ENCODE measurements at places on chromosomes 16 and 17.
A peak's percentile ranks its signal among the peaks of the same experiment; 100 is the strongest.

GRCh38 chr17:38667099-38667786 is 7.5 kb downstream of the EPOP start:
- DNase-seq: peak; percentile 90

DNA sequence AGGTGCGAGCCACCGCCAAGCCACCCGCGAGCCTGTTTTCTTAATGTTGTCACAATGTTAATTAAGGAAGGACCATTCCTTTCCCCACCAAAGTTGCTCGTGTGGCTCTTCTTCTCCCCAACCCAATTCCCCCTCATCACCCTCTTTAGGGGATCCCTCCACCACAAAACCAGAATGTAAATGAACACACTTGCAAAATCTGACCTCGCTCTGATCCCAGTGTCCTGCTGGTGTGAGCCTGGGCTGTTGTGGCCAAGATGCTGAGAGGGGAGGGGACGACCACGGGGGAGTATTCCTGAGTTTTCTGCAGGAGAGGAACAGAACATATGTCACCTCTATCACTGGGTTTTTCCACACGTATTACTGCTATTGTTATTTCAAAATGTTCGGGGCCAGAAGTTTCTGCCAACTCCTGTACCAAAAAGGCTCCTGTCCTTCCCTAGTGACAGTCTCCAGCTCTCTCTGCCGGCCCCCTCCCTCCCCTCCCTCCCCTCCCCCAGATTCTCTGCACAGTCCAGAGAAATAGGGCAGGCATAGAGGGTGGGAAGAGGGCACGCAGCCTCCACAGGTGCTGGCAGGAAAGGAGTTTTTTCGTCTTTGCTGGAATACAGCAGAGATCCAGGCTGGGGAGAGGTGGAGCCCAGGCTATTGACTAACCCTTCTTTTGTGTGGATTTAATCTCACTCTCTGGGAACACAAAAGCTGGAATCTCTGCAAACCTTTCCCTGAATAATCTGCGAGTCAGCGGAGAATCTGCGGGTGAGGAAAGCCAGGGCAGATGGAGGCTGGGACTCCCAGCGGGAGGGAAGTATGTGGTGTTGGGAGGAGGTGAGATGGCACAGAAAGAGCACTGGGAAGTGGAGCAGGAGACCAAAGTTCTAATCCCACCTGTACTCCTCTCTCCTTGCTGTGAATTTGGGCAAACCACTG is 4.5 kb upstream of the CA4 start:
- DNase-seq: peak; percentile 30

DNA sequence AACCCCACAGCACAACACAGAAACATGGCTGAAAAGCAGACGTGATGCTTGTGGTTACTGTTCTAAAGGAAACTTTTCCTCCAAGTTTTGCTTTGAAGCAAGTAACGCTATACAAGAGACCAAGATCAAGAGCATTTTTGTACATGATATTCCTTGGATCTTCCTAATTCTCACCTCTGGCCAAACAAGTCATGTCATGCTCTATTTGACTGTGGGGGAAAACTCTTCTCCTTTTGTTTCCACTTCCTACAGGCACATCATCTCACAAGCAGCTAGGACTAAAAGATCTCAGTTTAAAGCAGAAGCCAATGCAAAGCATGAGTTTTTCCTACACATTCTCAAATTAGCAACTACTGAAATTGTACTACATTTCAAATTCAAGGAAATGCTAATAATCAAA is 50.7 kb downstream of the CFDP1 start:
- no peak for DNase-seq

DNA sequence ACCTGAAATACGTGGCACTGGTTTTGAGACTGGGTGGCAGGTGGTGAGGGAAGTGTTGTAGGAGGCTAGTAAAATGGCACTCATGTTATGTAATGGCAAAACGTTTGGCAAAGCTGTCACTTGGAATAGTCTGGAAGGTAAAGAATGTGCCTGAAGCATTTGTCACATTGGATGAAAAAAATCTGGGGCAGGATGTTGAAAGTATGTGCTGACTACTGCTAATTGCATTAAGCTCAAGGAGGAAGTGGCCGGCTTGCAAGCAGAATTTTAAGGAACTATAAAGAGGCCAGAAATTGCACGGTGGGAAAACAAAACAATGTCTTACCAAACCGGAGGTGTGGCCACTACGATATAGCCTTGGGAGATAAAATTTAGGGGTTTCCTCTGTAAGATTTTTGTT is 26.6 kb upstream of the NLRP1 start:
- no peak for DNase-seq

GRCh38 chr17:50397111-50397918 is at the start of gene LRRC59:
TSS of gene LRRC59 (minus strand) at chr17:50397523. CDS start at chr17:50397317, 206 bp downstream.
- DNase-seq: peak; percentile 89

GRCh38 chr16:67209565-67209964 is 10.6 kb downstream of the ELMO3 start:
- DNase-seq: no peak

GRCh38 chr17:66975614-66976378 is 11.3 kb downstream of the CACNG4 start:
- DNase-seq: peak; percentile 44

GRCh38 chr17:39629494-39629880 is 2.7 kb downstream of the PPP1R1B start:
- DNase-seq: no peak

- DNase-seq: no peak
Measured at GRCh38 chr16:87279094-87279658, 38.0 kb downstream of the C16orf95 start.

DNA sequence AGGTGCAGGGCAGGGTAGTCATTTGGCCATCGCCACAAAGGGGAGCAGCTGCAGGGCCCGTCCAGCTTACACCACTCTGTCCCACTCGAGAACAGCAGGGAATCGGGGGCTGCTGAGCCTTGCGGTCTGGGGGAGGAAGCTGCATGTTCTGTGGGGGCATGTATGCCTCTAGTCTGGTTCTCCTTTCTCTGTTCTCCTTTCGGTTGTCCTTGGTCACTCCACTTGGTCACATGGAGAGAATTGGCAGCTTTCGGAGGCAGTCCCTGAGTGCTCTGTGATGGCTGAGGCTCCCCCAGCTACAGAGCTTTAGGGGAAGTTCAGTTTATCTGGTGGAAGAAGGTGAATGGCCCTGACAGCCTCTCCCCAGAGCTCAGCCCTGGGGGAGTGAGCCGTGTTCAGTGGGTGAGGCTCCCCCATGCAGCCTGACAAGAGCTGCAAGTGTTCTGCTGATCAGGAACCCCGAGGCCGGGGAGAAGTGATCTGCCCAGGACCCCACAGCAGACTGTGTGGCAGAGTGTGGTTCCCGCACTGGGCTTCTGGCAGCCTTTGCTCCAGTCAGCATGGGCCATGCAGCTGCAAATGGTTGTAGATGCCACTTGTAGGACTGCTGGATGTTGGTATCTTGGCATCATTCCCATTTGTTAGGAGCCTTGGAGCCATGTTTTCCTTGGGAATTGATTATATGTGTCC is 22.3 kb upstream of the SMPD3 start:
- no peak for DNase-seq

DNA sequence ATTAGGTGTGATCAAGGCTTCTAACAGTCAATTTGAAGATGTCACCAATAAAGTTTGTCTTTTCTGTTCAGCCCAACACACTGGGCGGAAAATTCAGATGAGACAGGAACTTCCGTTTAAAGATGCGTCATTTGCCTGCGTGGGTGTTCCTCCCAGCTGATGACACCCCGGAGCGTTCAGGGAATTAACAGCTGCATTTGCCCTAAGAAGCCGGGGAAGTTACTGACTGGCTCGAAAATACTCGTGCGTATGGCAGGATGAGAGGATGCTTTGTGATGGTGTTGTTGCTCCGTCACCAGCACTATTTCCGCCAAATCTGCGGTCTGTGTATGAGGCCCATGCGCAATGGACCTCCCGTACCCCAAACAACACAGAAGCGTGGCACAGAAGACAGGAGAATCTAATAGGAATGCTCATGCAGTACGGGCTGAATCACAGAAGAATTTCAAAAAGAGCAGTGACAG is 11.9 kb upstream of the PVALEF start:
- DNase-seq: no peak

DNA sequence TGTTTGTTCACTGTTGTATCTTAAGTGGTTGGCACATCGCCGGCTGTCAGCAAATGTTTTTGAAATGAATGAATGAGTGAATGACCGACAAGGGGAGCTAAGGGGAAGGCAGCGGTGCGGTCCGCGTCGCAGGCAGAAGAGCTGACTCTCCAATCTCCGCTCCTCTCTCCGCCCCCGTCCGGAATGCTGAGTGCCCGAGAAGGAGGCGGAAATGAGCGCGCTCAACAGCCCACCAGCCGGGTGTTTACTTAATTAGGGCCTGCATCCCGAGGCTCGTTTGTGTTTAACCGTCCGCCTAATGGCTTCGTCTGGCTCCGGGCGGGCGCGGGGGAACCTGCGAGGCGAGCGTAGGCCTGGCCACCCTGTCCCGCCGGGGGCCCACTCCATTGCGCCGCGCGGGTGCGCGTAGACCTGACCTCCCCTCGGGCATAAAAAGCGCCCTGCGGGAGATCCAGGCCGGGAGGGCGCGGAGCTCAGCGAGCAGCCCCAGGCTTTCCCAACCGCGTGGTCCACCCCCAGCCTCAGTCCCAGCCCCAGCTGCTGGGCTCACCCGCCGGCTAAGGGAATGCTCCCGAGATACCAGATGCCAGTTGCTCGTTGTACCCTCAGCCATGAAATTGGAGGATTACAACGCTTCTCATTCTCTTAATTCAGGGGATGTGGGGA is 2.5 kb upstream of the CDH3 start:
- peak; percentile 20 for DNase-seq

- DNase-seq: no peak
Measured at GRCh38 chr16:76360404-76360803, 83.2 kb downstream of the CNTNAP4 start.

DNA sequence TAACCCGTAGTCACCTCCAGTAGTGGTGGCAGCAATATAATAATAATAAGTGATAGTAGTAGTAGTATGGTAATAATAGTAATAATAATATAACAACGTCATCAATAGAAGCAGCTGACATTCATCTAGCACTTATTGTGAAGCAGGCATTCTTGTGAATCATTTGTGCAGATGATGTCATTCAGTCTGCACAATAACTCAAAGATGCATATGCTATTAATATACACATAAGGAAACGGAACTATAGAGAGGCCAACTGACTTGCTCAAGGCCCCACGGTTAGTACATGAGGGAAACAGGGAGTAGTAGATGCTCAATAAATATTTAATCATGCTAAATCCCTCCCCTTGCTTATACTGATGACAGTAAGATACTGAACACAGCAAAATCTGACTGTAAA is 35.4 kb upstream of the GAN start:
- no peak for DNase-seq

DNA sequence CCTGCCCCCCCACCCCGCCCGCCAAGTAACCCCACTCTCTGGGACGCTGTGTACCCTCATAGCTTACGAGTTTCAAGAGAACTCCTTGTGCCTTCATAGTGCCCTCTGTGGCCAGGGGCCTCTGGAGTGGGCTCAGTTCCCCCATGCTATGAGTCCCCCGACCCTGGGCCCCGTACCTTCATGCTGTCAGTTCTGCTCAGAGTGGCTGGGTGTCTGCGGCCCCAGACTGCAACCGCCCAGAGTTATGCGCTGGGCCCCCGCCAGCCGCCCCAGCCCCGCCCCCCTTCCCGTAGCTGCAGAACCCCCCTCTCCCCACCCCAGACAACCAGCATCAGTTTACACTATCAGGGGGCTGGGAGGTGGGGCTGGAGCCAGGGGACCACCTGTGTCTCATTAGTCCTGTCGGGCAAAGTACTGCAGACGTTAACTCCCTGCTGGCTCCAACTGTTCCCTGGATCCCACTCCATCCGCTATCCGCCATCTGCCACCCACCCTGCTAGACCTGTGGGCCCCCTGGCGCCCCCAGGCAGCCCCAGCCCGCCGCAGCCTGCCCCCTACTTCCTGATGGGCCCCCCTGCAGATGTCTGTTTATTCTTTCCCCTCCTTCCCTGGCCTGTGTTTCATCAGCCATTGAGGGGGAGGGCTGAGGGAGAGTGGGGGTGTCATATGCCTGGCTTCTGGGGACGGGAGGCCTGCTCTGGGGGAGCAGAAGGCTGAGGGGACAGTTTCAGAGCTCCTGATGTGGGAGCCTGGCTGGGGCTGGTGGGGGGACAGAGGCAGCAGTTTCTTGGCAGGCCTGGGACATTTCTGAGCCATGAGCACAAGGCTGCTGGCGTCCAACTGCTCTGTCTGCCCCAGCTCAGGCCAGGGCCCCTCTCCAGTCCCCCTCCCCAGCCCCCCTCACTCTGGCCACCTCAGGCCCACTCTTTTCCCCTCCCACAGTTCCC is at the start of gene MFAP4:
Gene MFAP4 (minus strand): TSS at position 217 of the 947 bp plus-strand sequence. CDS start 35 bp downstream, at position 182.
- DNase-seq: peak; percentile 99

DNA sequence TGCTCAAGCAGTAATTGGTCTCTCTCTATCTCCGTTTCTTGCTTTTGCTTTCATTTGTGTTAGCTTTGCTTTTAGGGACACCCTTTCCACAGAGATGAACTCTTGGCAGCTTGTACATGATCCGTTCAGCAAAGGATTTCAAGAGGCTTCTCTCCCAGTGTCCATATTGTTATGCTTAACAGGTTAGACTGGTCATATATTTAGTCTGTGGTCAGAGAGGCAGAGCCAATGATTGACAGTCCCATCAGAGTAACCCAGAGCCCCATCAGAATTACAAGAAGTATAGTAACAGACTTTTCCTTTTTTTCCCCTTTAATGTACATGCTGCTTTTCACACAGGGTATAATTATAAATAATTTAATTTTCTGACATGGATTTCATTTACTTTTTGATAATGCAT is 34.4 kb downstream of the GDPD1 start:
- DNase-seq: no peak

DNA sequence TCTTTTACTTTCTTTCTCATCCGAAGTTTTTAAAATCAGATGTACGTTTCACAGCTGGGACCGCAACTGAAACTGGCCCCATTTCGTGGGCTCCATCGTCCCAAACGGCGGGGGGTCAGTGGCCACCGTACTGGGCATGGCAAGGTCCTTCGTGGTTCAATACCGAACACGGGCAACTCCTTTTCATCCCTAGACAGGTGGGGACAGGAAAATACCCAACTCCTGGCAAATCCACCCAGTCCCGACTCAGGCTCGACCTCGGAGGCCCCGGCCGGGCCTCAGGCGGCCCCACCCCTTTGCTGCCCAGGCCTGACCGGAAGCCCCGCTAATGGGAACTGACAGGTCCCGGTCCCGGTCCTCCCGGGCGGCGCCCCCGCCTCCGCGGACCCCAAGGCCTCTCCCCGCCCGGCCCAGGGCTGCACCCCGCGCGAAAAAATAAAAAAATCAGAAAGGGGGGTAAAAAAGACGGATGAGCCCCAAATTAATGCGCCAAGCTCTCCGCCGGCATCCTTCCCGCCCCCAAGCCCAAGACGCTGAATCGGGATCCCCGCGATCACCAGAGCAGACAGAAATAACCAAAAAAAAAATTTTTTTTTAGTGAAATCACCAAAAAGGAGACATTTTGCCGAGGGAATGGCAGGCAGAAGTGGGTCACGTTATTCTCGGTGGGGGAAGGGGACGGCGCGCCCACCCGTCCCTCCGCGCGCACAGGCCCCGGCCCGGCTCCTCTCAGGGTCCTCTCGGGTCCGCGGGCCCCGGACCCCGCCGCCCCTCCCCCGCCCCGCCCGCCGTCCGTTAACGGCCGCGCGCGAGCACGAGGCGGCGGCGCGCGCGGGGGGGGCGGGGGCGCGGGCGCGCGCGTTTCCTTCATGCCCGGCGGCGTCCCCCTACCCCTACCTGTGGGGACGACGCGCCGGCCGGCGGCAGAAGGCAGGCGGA is 562 bp downstream of the ZC3H7A start:
- DNase-seq: peak; percentile 41

GRCh38 chr17:80890921-80891396 is 100.7 kb upstream of the CHMP6 start:
- no peak for DNase-seq

- peak; percentile 32 for DNase-seq
Measured at GRCh38 chr17:2155573-2155972, 100.7 kb downstream of the HIC1 start.

Data from NCI-H82 (cell line).